Astrocyte of the cerebellum (primary cell): ENCODE measurements at places on chromosomes 11 and 22.
A peak's percentile ranks its signal among the peaks of the same experiment; 100 is the strongest.

- no peak for DNase-seq
These were observed 343.0 kb downstream of the RAB38 start for GRCh38 chr11:87832211-87832610.

- DNase-seq = peak; percentile 51
These were observed 51.1 kb upstream of the EED start for GRCh38 chr11:86193297-86194095.

DNA sequence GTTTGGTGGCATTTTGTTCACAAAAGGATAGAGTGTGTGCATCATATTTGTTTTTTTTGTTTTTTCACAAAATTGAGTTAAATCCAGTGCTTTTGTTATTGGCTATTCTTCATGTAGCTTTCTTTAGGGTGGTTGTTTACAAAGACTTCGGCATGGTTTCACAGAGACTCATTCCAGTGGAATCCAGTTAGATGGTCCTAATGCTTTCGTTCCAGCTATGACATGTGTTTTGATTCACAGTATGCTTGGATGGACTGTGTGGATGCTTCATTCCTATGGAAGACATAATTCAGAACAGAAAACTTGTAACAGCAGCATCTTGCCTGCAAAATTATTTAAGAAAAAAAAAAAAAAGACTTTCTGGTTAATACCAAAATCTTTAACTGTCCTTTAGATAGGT, 97.9 kb downstream of the PDHX start:
- DNase-seq = peak; percentile 97

DNA sequence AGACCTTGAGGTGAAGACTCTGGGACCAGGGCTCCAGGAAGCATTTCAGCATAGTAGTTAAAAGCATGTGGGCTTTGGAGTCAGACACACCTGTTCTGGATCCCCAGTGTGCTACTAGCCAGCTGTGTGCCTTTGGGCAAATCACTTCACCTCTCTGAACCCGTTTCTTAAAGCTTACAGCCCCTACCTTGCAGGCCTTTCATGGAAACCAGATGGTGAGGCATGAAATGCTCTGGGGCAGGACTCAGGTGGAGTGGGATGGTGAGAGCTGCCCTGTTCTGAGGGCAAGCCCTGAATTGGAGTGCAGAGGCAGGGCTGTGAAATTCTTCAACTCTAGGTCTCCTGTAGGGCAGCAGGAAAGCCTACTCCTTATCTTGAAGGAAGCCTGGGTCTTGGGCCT, 10.5 kb downstream of the UCP2 start:
- DNase-seq = no peak

DNA sequence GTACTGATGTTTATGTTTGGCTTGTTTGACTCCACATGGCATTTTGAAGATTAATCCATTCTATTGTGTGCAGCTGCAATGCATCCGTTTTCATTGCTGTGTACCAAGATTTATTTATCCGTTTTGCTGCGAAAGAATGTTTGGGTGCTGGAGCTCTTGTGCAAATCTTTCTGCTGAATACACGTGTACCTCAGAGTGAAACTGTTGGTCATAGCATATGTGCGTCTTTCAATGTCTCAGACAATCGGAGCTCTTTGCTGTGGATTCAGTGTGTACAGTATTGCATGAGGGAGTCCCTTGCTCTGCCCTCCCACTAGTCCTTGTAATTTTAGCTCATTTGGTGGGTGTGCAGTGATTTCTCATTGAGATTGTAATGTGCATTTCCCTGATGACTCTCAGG, 545.4 kb downstream of the TBC1D22A start:
- no peak for DNase-seq

DNA sequence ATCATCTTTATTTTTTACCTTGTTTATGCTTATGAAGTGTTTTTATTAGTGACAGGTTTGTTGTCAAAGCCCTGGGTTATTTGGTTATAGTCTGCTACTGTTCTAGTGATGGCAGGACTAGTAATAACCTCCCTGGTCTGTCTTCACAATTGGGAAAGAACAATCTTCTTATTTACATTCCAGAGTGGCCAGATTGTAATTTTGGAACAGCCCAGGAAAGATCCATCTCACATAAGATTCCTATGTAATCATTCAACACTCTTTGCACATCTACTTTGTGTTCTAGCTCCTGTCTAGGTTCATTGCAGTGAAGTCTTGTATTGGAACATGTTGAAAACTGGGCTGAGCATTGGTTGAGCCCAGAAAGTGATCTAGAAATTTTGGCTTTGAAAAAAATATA, 63.8 kb downstream of the CYB5R2 start:
- no peak for DNase-seq

GRCh38 chr11:99505831-99506230, 485.1 kb downstream of the CNTN5 start:
- DNase-seq = no peak

- DNase-seq = no peak
These were observed 582.6 kb upstream of the TENM4 start for GRCh38 chr11:80023386-80023785.

DNA sequence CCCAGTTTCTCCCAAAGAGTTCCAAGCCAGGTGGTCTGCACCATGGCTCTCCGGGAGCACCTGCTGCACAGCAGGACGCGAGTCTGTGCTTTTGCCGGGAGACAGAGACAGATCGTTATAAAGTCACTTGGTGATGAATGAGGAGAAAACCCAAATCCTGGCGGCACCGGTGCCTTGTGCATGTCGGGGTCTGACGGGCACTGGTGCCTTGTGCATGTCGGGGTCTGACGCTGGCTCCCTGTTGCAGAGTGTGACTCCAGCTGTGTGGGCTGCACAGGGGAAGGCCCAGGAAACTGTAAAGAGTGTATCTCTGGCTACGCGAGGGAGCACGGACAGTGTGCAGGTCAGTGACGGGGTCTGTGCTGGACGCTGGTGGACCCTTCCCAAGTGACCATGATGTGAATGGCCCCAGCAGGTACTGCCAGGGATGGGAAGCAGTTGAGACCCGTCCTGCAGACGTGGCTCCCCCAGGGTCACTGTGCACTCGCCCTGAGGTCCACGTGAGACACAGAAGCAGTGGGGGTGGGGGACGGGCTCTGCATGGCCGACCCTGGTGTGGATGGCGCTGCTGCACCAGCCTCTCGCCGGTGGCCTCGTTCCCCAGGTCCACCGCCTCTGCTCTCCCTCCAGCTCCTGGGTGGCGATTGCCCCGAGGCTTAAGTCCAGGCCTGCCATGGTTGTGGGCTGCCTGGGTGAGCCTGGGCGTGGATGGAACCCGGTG, 5.8 kb downstream of the CRELD2 start:
- no peak for DNase-seq

DNA sequence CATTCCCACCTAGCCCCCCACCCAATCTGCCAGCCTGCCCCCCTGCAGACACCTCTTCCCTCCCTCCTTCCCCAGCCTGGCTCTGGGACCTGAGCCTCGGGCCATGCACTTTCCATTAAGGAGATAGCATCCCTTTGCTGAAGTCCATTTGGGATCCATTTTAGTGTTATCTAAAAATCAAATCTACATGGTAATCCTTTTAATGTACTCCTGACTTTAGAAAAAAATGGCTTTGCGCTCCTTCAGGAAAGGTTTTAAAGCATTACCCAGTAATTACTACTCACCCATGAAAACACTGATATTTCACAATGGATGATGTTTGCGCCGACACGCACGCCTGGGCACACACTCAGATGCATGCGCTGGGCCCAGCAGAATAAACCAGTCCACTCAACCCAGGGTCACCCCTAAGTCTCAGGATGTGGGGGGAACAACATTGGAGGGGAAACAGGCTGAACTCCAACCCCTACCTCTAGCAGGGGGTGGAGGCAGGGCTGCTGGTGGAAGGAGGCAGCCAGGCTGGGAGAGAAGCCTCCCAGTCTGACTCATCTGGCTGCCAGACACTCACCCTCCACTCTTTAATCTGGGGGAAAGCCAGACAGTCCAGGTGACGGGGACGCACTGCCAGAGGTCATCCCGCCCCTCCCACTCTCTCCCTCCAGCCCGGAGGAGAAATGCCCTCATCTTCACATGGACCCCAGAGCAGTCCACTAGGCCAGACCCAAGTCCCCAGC, 29.8 kb downstream of the LMO1 start:
- DNase-seq = peak; percentile 22

- no peak for DNase-seq
These were observed 182.3 kb downstream of the DBX1 start for GRCh38 chr11:19977941-19978340.

DNA sequence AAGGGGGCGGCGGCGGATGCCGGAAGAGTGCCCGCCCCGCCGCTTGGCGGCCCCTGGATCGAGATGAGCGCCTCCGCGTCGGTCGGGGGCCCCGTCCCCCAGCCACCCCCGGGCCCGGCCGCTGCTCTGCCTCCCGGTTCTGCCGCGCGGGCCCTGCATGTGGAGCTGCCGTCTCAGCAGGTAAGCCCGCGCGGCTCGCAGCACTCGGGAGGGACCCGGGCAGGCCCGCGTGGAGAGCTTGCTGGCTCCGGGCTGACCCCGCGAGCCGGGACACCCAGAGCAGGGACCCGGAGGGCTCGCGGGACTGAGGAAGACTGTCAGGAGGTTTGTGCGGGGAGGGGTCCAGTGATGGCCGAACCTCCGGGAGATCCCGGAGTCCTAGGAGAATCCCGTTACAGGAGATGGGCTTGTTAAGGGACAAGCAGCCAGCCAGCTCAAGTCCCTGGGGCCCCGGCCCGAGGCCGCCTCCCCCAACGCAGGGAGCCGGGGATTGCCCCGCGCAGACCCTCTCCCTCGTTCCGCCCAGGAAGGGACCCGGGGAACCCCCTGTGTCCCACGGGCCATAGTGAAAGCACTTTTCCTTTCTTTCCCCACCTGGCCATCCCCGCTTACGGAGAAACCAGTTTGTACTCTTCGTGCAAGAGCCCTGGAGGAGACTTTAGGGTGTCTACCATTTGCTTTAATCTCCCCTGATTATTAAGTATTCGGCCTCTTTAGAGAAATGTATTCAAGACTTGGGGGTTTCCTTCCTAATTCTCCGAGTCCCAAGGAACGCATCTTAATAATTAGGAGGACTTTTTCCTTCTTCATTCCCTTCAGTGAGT, 547 bp downstream of the UVRAG start:
- DNase-seq = no peak

DNA sequence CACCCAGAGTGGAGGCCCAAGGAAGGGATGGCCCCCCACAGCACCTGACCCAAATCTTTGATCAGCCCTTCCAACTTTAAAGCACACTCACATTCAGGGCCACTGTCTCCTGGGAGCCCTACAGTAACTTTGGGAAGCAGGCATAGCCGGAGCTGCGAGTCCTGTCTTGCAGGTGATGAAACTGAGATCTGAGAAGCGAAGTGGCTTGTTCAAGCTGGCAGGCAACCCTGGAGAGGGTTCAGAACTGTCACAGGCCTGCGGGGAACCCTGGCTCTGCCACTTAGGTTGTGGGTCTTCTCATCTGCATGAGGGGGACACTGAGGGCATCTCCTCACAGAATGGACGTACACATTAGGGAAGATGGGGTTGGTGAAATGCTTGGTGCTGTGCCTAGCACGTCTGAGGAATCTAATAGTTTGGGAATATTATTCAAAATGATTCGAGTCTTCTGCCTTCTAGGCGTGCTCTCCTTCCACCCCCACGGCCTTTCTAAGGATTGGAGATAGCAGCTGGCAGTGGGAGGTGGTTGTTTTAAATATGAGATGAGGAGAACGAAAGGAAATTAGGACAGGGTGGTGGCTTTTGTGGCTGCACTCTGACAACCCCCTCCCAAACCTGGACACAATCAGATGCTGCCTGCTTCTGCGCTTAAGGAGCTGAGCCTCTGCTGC, 18.8 kb upstream of the SUN2 start:
- no peak for DNase-seq

DNA sequence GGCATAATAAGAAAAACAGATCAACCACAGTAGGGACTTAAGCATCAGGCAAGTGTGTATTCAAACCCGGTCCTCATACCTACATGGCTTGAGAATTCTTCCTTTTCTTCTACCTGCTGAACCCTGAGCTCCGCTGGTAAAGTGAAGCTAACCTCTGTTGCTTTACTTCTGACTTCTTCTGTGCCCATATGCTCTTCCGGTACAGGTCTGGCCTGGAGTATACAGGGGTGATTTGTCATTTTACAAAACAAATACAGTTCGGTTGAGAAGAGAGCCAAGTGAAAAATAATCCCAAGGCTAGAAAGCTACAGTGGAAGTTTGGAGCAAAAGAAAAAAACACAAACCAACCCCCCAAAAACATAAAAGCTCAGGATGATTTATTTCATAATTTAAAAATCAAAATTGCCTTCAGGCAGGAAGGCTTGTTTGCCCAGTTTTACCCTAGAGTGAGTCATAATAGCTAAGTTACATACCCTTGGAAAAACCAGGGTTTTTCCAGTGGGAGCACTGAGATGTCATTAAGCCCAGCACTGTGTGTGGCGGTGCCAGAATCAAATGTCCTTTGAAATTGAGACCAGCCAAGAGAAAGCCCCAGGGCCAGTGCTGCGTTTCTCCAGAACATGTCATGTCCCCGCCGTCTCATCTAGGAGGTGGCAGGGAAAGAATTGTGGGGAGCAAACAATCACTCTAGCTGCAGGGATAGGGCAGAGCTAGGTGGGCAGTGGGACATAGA, 305.5 kb upstream of the ISX start:
- no peak for DNase-seq

DNA sequence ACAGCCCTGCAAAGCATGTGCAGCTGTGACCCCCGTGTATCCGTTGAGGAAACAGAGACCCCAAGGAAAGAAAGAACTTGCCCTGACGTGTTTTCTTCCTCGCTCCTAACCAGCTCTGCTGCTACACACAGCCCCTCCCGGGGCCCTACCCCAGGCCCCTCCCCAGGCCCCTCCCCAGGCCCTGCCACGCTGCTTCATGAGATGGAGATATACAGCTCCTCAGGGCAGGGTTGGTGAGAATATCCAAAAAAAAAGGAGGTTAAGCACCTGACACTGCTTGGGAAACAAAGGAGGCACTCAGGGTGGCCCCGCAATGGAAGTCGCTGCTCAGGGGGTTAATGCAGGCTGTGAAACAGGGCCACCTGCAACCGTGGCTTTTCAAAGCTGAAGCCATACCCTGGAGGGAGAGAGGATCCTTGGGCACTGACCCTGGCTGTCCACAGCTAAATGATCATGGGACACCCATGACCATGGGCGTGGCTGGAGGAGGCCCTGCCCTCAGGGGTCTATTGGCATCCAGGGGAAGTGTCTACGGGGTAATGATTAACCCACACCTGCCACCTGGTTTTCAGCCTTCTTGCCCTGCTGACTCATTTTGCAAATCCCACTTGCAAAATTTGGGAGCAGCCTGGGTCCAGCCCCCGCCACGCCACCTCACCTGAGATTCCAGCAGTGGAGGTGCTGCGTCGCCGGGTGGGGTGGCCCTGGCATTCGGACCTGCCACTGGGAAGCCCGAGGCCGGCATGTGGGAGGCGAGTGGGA, 112.1 kb upstream of the ANO1 start:
- DNase-seq = no peak

GRCh38 chr22:47290706-47291430, 528.4 kb downstream of the TBC1D22A start:
- DNase-seq = no peak

- DNase-seq = no peak
These were observed 267.4 kb upstream of the ISX start for GRCh38 chr22:34798605-34799004.

- peak; percentile 35 for DNase-seq
These were observed 61.1 kb upstream of the CD44 start for GRCh38 chr11:35077709-35078469.

GRCh38 chr11:127003260-127003981, 2.9 kb upstream of the KIRREL3 start:
- no peak for DNase-seq
